ENCODE measurements at places on chromosomes 2 and 18.

GRCh38 chr2:68357605-68358337 is 7.3 kb upstream of the PLEK start:
- DNase-seq: peak; percentile 3

DNA sequence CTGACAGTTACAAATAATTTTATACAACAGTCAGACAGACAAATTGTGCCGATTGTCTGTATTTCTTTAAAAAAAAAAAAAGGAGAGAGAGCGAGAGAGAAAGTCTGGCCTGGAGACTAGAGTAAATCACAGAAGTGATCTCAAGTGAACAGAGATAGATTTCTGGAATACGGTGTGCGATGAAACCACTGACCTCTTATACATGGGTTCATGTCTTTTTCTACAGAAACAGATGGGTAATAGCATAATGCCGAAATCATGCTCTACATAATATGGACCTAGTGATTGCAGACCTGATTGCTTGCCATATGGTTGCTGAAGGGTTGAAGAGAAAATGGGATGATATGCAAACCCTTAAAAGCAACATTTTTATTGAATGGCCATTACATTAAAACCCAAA is 403.3 kb upstream of the FANCL start:
- DNase-seq: no peak

DNA sequence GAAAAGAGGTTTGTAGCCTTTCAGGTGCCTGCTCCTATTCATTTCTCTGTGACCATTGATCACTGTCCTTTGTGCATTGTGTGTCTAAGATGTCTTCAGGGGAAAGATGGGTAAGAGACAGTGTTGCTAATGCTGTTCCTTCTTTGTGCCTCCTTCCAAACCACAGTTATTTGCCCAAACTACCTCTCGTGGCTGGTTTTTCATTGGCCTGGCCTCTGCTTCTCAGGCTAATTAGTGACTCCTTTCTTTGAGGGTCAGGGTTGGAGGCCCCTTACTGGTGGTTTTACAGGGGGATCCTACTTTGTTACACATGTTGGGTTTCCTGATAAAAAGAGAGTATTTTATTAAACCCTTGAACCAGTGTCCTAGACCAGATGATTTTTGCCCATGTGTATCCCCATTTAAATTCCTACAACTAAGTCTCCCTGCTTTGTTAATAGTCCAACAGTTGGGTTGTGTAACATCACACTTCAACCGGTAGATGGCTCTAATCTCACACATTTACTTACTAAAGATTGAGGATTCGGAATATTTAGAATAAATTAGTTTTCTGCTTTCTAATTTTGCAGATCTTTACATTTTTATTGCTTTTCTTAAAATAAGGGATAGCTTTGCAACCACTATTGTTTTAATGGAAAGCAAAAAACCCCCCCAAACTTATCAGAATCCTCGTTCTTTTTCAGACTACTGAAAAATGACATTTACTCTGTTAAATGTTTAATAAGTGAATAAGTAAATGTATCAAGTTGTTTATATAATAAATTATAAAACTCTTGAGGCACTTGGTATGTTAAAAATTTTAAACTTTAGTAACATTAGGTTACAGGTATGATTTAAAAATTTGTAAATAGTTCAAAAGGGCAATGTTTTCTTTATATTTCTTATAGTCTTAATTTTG is 2.4 kb downstream of the MARS2 start:
- peak; percentile 36 for DNase-seq

- no peak for DNase-seq
Observed at GRCh38 chr18:32175265-32175664, 14.6 kb upstream of the MEP1B start.

DNA sequence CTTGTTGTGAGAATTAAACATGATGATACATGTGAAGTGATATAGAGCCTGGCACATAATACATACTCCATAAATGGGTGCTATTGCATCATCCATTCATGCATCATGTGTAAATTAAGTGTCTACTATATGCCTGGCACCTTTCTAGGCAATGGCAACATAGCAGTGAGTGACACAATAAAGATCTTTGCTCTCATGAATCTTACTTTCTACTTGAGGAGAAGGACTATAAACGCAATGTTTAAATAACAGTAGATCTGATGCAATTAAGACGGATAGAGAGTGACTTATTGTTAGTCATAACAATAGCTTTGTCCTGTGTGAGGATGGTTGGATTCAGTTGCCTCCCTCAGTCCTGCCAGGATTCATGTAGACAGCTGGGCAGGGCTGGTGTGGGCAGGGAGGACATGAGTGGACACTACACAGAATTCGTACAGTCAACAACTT is 88.4 kb upstream of the NPAS2 start:
- DNase-seq: no peak

GRCh38 chr2:47704287-47704686 is 78.7 kb upstream of the MSH6 start:
- no peak for DNase-seq

GRCh38 chr2:215680605-215681598 is 245.0 kb upstream of the FN1 start:
- no peak for DNase-seq

GRCh38 chr2:75090770-75091515 is 108.4 kb downstream of the TACR1 start:
- DNase-seq: no peak

DNA sequence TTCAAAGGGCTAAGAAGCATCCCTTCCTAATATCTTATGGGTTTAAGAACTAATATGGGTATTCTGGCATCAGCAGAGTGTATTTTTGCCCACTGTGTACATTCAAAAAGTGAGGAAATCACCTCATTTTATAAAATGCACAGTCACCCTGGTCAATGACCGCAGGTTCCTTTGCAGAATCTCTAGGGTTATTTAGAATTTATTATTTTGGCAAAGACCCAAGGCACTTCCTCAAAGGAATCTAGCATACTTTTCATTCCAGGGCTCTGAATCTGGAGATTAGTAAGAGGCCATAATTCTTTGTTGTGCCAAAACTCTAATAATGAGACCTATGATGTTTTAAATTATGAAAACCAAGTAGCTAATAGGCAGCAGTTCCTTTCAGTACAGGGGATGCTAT is 27.2 kb upstream of the CDH2 start:
- no peak for DNase-seq

DNA sequence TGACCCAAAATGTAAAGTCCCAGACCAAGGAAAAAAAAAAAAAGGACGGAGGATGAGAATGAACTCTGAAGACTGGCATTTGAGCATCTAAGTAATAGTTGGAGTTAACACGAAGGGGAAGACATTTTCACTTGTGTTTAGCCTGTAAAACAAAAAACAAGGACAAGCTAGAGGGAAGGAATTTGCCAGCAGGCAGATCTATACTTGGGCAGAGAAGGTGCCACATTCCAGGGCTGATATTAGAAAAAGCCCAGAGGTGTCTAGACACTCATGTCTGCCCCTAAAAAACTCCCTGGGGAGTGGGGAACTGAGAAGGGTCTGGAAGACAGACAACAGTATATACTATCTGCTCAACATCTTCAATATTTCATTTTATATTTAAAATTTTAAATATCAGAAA is 171.1 kb downstream of the ZEB2 start:
- DNase-seq: no peak

GRCh38 chr2:50006327-50006726 is 852.0 kb upstream of the FSHR start:
- no peak for DNase-seq

GRCh38 chr2:210252699-210253606 is 27.7 kb upstream of the ACADL start:
- no peak for DNase-seq

- no peak for DNase-seq
Observed at GRCh38 chr18:69580107-69580506, 179.4 kb downstream of the DOK6 start.

- no peak for DNase-seq
Observed at GRCh38 chr2:80592106-80592505, 287.6 kb upstream of the LRRTM1 start.

DNA sequence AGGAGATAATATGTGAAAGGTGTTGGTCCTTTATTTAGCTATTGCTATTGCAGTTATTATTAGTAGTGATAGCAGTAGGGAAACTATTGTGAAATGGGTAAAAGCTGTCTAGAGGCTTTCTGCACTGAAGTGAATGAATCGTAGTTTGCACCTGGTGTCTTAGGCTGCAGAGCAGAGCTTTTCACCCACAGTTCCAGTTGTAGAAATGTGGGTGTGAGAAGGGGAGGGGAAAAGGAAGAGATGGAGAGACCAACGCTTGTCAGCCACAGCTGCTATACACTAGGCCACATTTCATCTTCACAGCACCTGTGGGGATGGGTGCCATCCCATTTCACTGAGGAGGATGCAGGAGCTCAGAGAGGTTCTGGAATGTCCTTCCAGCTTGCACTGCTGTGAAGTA is 50.0 kb downstream of the TRPM8 start:
- no peak for DNase-seq

DNA sequence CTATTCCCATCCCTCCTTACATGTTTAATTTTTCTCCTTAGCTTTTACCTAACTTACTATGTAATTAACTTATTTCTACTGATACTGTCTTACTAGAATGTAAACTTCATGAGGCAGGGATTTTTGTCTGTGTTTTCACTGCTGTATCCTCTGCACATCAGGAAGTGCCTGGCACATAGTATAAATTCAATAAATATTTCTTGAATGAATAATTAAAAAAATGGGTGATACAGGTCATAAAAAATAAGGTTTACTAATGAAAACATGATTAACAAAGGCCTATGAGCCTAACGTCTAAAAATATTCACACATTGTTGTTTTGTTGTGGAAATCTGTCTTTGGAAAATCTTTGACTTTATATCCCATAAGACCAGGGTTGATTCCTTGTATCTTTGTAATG is 4.5 kb downstream of the RBKS start:
- no peak for DNase-seq

DNA sequence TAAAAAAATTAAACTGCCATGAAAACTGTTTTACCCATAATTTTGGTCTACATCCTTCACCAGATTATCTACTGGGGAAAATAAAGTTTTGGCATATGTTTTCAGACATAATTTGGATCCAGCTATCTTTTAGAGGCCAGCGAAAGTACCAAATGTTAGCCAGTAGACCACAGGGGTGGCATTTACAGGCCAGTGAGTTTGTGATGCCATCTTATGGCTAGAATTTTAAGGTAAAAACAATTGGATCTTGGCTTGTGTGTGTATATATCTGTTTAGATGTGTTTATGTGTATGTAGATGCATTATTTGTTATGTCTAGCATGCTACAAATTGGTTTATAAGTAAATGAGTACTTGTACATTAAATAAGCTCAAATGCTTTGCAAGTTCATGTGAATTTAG is 322.6 kb downstream of the ASXL3 start:
- no peak for DNase-seq

DNA sequence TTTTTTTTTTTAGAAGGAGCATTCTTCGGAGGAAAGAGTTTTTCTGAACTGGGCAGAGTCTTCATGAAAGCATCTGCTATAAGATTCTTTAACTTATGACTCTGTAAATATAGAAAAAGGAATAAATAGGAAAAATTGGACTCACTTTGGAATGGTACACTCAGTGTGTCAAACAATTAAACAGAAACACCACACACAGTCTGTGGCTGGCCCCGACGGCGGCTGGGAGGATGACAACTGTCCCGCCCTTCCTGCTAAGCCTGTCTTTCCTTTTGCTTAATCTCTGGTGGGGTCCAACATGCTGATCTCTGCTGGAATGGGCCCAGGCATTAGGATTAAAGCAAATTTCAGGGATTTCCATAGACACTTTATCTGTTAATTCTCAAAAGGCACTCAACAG is 12.5 kb upstream of the RAB31 start:
- DNase-seq: no peak

DNA sequence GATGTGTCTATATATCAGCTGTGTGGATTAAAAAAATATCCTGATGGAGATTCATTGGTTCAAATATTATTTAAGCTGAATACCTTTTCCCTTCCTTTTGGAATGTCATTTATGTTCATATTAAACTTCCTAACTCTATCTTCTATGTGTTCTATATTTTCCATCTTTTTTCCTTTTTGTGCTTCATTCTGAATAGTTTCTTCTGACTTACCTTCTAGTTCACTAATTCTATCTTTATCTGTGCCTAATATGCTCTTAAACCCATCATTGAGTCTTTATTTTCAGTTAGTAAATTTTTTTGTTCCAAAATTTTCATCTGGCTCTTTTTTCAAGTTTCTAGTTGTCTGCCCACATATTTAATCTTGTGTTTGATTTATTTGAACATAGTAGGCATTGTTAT is 219.4 kb upstream of the STON1 start:
- no peak for DNase-seq

DNA sequence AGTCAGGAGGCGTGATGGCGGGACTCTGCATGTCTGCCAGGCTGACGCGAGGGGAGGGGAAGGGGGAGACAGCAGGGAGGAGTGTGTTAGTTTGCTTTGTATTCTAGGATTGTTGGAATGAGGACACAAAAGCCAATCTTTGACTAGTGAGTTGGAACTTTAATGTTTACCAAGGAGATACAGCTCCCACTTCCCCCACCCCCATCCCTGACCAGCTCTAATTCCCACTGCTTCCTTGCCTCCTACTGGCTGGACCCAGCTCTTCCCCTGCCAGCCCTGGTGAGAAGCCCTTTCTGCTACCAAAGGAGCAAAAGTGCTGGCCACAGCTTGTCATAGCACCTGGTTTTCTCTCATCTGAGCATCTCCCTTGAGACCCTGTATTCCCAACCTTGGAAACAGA is 84.5 kb downstream of the CELF4 start:
- no peak for DNase-seq

- no peak for DNase-seq
Observed at GRCh38 chr2:174071321-174071720, 106.1 kb upstream of the SP3 start.

DNA sequence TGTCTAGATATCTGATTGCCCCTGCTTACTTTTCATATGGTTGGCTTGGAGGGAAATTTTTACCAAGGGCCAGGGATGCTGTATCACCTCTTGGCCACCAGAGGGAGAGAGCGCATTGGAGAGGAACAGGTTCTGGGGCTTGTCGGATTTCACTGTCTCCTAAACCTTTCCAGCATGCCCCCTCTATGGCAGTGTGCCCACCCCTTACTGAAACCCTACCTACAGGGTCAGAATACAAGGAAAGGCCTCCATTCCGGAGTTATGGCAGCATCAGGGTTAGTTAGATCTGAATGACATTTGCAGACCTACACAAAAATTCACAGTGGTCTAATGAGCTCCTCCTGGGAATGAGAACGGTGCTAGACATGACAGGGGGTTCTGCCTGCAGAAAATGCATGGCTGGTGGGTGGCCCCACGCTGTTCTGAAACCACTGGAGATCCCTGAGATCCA is 5.8 kb downstream of the SLC14A2 start:
- DNase-seq: peak; percentile 46

Measured in NCI-H1105 (cell line).